Stimulated activated CD4-positive, alpha-beta T cell treated with anti-CD3 and anti-CD28 coated beads, Interleukin-4, amount 100 ng/mL, for 48 hours (primary cell): ENCODE measurements at places on chromosomes 1 and 21.

DNA sequence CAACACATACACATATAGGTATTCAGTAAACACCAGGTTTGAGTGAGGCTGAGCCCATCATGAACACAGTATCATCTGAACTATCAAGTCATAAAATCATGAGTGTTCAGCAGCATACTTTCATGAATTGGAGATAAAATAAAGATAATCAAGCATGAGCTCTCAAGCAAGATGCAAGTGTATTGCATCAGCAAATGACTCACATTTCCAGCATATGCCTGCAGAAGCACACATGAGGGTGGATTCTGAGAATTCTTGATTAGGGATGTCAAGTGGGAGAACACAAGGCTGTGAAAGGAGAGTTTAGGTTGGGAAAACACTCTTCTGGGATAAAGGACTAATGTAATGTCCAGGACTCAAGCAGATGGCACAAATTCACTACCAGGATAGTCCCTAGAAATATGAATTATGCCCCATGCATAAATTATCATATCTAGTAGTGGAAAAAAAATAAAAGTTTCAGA is 299.2 kb downstream of the SRGAP2C start:
- DNase-seq, result no peak

DNA sequence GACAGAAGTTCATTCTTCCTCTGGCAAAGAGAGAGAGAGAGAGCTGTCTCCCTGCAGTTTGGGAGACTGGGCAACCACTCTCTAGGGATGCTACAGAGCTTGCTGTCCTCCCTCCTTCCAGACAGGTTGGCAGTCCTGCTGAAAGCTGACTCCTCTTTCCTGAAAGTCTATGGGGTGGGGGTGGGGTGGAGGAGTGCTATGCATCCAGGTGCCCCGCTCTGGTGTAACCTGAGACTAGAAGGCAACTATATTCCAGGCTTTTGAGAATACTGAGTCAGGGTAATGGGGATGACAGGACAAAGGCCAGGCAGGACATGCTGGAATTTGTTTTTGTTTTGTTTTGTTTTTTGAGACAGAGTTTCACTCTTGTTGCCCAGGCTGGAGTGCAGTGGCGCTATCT is 55.4 kb downstream of the OPTC start:
- DNase-seq, result no peak

- DNase-seq, result no peak
Measured at GRCh38 chr21:17607684-17608083, 5.0 kb downstream of the BTG3 start.

GRCh38 chr1:18376661-18377060 is 104.1 kb upstream of the KLHDC7A start:
- no peak for DNase-seq

- DNase-seq, result no peak
Measured at GRCh38 chr1:31532173-31532572, 44.1 kb upstream of the TINAGL1 start.

DNA sequence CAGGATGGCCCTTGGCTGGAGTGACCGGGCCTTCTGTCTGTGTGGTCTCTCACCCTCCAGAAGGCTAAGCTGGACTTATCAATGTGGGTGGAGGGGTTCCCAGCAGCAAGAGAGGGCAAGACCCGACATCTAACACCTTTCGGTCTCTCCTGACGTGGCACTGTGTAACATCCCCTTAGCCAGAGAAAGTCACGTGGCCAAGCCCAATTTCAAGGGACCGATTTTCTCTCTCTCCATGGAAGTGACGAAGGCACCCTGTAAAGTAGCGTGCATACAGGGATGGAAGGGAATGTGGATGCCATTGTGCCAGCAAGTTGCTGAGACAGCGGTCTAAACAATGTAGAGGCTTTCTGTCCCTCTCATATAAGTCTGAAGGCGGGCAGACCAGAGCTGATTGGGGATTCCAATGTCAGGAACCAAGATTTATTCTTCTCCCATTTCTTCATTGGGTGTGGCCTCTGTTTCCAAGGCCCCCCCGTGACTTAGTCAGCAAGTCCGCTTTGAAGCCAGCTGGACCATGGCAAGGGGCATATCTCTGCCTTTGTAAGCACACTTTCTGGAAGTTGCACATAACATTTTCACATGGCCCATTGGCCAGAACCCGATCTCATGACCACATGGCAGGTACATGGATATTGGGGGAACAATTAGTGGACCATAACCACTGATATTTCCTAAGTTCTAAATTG is 12.5 kb downstream of the MX1 start:
- no peak for DNase-seq

DNA sequence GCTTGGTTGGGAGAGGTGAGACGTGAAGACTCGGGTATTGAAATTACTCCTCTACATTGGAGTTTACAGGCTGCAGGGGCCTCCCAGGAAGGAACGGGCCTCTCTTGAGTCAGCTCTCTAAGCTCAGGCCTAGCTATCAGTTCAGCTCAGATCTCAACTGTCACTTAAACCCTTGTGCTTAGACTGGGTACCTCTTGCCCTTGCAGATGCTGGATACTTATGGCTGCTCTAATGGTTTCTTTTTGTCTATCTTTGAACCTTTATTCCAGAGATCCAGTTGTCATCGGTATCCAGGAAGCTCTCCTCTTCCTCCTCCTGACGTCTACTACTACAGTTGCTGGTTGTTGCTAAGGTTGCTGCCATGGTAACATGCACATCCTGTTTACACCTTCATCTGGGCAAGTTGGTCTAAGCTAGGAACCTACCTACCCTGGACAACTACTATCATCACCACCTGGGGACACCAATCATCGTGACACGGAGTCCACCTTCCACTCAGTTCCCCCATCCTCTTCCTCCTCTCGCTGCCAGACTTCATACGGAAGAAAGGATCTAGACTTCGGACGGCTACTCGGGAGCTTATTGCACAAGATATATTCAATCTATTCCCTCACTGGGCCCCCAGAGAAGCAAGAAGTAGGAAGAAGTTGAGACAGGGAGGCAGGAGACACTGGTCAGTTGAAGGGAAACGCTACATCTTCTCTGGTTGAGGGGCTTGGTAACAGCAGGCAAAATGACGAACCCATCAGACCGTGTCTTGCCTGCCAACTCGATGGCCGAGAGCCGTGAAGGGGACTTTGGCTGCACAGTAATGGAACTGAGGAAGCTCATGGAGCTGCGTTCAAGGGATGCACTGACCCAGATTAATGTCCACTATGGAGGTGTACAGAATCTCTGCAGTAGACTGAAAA is 56.1 kb downstream of the ATP2B4 start:
- peak; percentile 45 for DNase-seq

DNA sequence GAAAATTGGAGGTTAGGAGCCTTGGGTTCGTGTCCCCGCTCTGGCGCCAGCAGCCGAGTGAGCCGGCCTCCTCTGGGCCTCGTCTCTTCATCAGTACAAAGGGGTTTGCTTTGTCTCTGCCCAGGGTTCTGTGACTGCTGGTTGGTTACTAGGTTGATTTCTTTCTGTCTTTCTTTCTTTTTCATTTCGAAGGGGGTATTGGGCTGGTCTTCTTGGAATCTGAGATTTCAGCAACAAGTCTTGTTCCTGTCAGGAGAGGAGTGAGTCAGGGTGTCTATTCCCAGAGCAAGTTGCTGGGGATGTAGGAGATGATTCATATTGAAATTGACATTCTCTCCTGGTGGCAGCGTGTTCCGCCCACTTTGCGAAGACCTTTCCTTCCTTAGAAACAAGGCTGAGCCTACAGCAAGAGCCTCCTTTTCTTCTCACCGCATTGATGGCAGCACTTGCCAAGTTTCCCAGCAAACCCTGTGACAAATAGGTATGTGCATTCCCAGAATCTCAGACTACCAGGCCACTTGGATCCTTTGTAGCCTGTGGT is 79.2 kb downstream of the MAN1C1 start:
- DNase-seq, result no peak

GRCh38 chr1:82919837-82920236 is 1079.1 kb downstream of the TTLL7 start:
- DNase-seq, result no peak

GRCh38 chr1:181033128-181033798 is 520 bp upstream of the MR1 start:
- DNase-seq, result no peak

DNA sequence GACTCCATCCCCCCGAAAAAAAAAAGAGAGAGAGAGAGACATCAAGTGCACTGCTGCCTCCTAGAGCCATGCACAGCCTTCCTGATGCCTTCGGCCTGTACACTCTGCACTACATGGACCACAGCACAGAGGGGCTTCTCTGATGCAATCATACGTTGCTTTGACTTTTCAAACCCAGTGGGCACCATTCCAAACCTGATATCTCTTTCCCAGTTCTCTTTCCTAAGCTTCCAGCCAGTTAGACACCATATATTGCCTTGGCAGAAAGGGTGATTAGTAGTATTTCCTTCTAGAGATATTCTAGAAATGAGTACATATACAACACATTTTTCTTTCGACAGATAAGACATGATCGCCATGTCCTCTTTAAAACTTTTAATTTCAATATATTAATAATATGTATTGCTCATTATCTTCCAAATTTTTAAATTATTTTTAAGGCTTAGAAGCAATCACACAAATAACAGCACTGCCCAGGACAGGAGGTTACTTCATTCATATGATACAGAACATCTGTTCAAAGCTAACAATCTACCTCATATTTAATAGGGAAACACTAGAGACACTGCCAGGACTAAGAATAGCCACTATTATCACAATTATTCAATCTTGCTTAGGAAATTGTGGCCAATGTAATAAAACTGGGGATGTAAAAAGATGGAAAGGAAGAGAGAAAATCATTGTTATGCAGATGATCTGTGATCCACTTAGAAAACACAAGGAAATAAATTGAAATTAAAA is 9.9 kb downstream of the CLCA1 start:
- no peak for DNase-seq

- DNase-seq, result no peak
Measured at GRCh38 chr1:114154146-114154962, 685 bp upstream of the SYT6 start.

- DNase-seq, result no peak
Measured at GRCh38 chr1:8374812-8375211, 56.9 kb downstream of the SLC45A1 start.

- DNase-seq, result no peak
Measured at GRCh38 chr1:247198781-247199180, 27.0 kb upstream of the ZNF124 start.

DNA sequence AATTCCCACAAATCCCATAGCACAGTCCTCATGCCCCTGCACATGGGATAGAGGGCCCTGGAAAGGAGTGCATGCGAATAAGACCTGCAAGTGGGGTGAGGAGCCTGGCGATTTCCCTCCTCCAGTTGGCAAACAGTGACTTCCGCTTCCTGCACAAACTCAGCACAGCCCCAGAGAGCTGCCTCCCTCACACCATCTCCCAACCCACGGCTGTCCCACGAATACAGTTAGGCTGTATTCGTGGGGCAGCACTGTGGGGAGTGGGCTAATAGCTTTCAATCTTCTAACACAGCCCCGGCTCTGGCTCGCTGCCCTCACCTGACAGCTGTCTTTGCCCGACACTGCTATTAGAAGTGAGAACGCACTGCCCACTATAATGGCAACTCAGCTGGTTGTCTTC is 28.2 kb upstream of the CNTN2 start:
- no peak for DNase-seq

GRCh38 chr1:45615885-45616284 is 8.0 kb downstream of the CCDC17 start:
- no peak for DNase-seq

DNA sequence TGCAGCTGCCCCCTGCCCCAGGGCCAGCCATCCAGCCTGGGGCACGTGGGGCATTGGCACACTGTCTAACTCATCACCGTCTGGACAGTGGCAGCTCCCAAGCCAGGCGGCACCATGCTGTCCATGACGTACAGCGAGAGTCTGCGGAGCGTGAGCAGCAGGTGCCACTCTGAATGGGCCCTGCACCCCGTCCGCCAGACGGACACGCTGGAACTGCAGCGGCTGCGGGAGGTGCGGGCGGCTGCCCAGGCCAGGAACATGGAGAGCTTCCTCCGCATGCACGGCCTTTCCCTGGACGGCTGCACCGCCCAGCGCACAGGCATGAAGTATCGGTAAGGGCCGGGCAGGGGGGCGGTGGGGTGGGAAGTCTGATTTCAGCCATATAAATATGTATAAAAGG is 5.7 kb downstream of the KCNAB2 start:
- no peak for DNase-seq

- DNase-seq, result no peak
Measured at GRCh38 chr1:170010443-170010842, 64.1 kb downstream of the KIFAP3 start.

- no peak for DNase-seq
Measured at GRCh38 chr1:203720242-203720641, 44.7 kb upstream of the LAX1 start.

GRCh38 chr1:100050139-100050538 is 80.3 kb downstream of the SLC35A3 start:
- no peak for DNase-seq

GRCh38 chr1:165616054-165616612 is 14.9 kb upstream of the MGST3 start:
- no peak for DNase-seq

DNA sequence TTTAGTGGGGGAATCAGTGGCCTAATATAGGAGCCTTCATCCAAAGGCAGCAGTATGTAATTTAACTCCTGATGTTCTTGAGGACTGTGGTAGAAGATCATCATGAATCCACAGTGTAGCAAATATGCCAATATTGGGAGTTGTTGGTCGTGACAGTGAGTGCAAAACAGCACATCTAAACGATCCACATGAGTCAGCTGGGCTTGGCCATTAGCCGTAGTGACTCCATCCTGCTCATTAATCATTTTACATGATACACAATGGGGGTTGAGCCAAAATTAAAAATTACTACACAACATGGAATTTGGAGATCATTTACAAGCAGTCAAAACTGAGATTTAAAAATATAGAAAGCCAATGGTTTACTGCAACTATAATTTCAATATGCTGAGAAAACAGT is 653.9 kb upstream of the CAMK1G start:
- DNase-seq, result no peak

DNA sequence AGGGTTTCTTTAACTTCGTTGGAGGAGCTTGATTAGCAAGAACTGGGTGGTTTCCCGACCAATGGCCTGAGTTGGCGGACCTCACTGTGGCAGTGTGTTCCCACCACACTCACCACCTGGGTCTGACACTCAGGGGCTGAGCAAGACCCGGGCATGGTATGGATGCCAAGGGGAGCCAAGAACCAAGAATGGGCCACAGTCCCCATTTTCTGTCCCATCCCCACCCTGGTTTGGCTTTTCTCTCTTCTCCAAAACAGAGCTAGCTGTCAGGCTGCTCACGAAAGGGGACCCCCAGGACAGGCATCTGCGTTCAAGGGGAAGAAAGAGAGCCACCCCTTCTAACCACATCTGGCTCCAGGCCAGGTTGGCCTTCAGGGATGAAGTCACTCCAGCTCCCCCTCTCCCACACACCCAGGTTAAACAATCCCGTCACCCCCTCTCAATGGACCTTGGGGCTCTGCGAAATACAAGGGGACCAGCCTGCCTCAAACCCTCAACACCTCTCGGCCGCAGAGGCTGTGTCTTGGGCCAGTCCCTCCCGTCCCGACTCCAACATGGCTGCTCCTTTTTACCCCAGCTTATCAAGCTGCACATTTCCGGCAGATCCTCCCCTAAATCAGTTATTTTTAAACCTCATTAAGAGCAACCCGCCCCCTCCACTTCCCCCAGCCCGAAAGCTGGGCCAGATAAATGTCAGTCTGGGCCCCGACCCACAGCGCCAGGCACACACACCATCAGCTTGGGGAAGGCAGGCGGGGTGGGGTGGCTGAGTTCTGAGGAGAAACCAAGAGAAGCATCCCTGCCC is 3.4 kb downstream of the TAGLN2 start:
- DNase-seq, result no peak

GRCh38 chr21:44431300-44431699 is 24.0 kb upstream of the LRRC3 start:
- DNase-seq, result no peak
